ENCODE measurements at places on chromosomes 6 and 20.

DNA sequence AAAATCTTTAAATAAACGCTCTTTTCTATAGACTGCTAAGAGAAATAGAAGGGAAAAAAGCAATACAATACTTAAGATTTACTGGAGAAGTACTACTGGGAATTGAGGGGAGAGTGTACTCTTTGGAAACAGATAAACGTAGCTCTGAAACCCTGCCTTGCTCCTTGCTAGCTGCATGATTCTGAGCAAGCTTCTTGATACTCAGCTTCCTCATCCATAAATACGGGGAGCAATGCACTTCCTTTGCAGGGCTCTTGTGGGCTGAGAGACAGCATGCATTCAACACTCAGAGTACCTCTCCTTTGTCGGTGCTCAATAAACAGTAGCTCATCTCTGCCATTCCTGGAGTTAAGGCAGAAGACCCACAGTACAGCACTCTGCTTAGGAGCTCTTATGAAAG lies 159.7 kb downstream of the BTBD9 start:
- DNase-seq, result no peak

DNA sequence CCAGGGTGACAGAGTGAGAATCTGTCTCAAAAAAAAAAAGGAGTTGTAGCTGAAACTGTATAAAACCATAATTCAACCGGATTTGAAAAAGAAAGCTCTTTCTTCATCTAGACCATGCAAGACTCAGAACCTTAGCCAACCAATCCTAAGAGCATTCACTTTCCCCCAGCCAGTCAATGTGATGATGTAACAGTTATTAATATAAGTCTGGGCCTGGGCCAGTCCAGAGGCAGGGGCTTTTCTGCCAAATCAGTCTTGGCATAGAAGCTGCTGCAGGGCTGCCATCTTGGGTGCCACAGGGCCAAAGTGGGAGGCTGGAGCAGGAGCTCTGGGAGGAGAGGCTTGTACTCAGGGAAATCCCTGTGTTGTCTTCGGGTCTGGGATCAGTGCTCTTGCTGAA lies 288.4 kb downstream of the CLIC5 start:
- no peak for DNase-seq

- DNase-seq, result no peak
Observed at GRCh38 chr6:107786709-107787588, 37.2 kb downstream of the SCML4 start.

DNA sequence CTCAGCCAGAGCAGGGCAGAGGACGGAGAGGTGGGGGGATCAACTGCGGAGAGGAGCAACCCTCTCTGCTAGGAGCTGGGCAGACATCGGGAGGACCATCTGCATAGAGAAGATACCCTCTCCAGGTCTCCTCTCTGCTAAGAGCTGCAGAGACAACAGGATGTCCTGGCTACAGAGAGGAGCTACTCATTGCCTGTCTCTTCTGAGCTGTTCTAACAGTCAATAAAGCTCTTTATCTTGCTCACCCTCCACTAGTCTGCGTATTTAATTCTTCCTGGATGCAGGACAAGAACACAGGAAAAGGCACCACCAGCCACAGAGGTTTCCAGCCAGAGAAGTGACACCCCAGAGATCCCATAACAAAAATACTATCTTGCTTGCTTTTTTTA lies 871.1 kb upstream of the GJE1 start:
- DNase-seq, result no peak

GRCh38 chr6:37451441-37452193 lies 18.6 kb downstream of the CMTR1 start:
- no peak for DNase-seq

- no peak for DNase-seq
Observed at GRCh38 chr20:63834491-63834880, 3.4 kb upstream of the ZBTB46 start.

DNA sequence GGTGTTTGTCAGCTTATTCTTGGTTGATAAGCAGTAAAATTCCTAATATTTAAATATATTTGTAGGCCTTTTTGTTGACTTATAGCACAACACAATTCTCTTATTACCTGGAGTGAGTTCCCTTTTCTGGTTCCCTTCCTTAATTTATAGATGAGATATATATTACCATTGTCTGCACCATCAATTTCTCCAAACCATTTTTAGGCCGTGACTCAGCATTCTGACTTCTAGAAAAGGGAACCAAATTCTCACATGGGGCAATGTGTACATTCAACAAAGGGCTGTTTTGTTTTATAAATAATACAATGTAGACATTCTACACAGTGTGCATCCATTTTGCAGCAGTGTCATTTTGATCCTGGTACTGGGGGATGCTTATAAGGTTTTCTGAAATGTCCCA lies 52.8 kb downstream of the NCOA7 start:
- no peak for DNase-seq

GRCh38 chr20:59580146-59580946 lies 24.0 kb upstream of the PHACTR3 start:
- DNase-seq, result no peak

GRCh38 chr6:41236276-41236675 lies 8.1 kb downstream of the TREML4 start:
- no peak for DNase-seq

DNA sequence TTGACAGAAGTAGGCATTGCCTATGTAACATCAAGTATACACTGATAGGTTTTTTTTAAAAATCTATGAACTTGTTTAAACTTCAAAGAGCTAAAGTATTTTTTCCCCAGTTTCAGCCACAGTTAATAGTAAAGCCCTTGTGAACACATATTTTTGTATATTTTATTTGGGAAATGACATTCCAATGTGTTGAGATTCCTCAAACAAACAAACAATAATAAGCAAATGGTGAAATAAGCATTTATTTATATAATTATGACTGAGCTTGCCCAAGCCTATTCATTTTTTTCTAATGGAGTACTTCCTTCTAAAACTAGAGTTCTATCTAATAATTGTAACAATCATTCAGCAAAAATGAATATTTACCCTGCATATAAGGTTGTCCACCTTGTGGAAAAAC lies 12.5 kb downstream of the SYCP2 start:
- no peak for DNase-seq

- DNase-seq, result no peak
Observed at GRCh38 chr6:104595311-104595820, 264.4 kb downstream of the HACE1 start.
